ENCODE measurements at places on chromosomes 6 and 20. TPM values are rescaled to one million over a fixed set of nuclear protein-coding genes. Genes with fewer than 3 reads are reported as not detected.

Gene BPIFB4
- total RNA-seq, result not detected

Gene BPIFB2
- total RNA-seq, result not detected

Gene SLCO4A1
- total RNA-seq, result 15.7 TPM

Gene LTA
- not detected for total RNA-seq

Gene SCRT2
- total RNA-seq, result not detected

Gene CTNNBL1
- total RNA-seq, result 21.5 TPM

Gene PLEKHG1
- 3.1 TPM for total RNA-seq

Gene KIF25
- not detected for total RNA-seq

Gene COL9A3
- total RNA-seq, result 3.1 TPM

Gene FLRT3
- 35.9 TPM for total RNA-seq

Gene ENPP1
- total RNA-seq, result 339 TPM

Gene CST5
- total RNA-seq, result not detected

Gene FAM209B
- not detected for total RNA-seq

Gene RPS18
- 2,917 TPM for total RNA-seq

Gene ENPP5
- 1.2 TPM for total RNA-seq

All from placental epithelial cell (primary cell).